ENCODE measurements at places on chromosomes 11 and 22.

DNA sequence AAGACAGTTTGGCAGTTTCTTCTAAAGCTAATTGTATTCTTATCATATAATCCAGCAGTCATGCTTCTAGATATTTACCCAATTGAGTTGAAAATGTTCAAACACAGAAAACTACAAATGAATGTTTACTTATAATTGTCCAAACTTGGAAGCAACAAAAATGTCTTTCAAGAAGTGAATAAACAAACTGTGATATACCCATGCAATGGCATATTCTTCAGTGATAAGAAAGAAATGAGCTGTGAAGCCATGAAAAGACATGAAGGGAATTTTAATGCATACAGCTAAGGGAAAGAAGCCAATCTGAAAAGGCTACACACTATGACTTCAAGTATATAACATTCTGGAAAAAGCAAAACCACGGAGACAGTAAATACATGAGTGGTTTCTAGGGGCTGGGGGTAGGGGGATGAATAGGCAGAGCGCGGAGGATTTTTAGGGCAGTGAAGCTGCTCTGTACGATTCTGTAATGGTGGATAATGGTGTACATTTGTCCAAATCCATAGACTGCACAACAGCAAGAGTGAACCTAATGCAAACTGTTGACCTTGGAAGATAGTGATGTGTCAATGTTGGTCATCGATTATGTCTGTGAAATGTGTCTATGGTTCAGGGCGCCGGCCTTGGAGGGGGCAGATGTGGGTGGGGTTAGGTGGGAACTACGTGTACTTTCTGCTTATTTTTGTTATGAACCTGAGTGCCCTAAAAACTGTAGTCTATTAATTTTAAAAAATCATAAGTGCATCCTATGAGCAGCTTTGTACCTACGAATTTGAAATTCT, 424.9 kb downstream of the TBC1D22A start:
- no peak for DNase-seq

- DNase-seq: no peak
Observed at GRCh38 chr11:126990716-126991480, 9.7 kb downstream of the KIRREL3 start.

DNA sequence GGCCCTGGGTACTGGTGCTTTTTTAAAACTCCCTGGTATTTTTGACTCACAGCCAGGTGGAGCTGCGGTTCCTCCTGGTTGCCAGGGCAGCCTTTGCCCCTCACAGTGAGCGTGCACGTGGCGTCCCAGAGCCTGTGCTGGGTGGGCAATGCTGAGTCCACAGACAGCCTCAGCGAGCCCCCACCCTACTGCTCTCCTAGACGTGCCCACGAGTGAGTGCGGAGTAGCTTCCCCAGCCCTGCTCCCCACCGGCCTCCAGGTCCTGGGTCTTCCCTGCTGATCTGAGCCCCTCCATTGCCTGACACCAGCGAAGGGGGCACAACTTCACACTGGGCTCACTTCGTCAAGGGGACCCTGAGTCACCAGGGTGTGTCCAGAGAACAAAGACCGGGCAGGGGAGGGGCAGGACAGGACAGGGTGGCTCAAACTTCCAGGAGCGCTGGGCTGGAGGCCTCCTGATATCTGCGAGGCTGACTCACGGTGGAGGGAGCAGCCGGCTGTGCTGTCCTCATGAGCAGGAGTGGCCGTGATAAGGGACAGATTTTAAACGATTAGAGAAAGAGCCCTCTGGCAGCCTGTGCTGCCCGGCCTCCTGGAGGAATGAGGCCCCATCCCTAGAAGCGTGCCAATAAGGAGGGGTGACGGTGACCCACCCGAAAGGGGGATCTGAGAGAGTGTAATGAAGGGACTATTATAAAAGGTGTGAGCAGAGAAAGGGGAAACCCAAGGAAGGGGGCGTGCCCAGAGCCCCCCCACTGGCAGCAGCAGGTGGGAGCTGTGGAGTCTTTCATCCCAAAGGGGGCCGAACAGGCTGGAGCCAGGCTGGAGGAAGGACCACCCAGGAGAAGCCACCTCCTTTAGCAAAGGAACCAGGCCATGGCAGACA, 129.3 kb upstream of the FGF3 start:
- DNase-seq: no peak

DNA sequence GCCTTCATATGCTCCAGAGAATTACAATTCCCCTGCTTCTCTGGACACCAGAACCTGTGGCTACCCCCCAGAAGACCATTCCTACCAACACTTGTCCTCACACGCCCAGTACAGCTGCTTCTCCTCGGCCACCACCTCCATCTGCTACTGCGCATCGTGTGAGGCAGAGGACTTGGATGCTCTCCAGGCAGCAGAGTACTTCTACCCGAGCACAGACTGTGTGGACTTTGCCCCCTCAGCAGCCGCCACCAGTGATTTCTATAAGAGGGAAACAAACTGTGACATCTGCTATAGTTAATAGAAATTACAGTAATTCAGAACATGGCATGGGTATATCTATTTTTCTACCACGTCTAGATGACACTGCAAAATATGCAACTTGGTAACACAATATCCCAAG, 9.8 kb downstream of the POU2AF3 start:
- DNase-seq: no peak

GRCh38 chr11:17013548-17014320, 480 bp downstream of the PLEKHA7 start:
- no peak for DNase-seq

GRCh38 chr11:107609400-107610218, 18.7 kb downstream of the ELMOD1 start:
- no peak for DNase-seq

Data from stimulated activated CD8-positive, alpha-beta memory T cell treated with anti-CD3 and anti-CD28 coated beads, Interleukin-4, amount 100 ng/mL, for 1 hour (primary cell).